ENCODE measurements at places on chromosomes 7 and 10.

GRCh38 chr10:101189461-101190401 is 39.5 kb downstream of the LBX1 start:
- DNase-seq = no peak

- DNase-seq = no peak
Observed at GRCh38 chr10:123746520-123746919, 80.4 kb downstream of the GPR26 start.

GRCh38 chr10:118682533-118682932 is 72.2 kb downstream of the CACUL1 start:
- DNase-seq = no peak

- DNase-seq = no peak
Observed at GRCh38 chr7:151243408-151244195, 4.9 kb downstream of the SMARCD3 start.

DNA sequence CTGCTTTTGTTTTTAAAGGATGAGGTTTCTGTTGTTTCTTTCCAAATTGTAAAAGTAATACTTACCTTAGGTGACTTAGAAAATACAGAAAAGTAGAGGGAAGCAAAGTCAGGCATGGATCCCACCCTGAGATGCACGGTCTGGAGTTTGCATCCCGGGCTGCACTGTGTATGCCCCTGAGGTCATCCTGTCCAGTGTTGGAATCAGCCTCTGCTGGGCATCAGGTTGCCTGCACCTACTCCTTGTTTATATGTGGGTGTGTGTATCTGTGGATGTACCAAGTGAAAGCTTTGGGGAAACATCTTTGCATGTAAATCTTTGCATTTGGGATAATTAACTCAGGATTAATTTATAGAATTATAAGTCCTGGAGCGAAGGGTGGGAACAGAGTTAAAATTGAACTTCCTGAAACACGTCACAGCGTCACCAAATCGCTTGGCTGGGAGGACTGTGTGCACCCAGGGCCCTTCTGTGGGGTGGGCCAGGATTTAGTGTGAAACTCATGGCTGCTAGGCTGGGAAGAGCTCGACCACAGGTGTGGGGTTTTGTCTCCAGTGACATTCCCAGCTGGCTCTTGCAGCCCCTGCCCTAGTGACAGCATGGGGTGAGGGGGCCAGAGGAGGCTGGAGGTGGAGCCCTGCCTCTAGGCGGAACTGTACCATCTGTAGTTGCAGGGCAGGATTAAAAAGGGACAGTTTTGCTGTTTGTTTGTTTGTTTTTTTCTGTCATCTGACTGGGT is 27.9 kb downstream of the GTF2IRD1 start:
- no peak for DNase-seq

GRCh38 chr7:134191876-134192275 is 64.7 kb downstream of the LRGUK start:
- no peak for DNase-seq

DNA sequence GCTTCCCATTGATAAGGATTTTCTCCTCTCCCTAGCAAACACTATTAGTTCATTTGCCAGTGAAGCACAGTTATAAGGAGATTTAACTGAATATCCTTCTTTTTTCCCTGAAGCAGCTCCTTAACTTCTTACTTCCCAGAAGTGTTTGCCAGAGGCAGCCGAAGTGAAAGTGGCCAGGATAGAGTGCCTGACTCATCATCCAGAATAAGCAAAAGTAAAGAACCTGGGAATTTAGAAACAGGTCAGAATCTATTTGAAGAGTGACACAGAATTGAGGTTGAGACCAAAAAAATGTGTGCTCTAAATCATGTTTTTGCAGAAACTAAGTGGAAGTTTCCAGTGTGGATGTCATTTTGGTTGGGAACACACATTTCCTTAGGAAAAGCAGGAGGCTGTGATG is 249.6 kb upstream of the VWC2 start:
- DNase-seq = no peak

Measured in stimulated activated CD4-positive, alpha-beta T cell treated with anti-CD3 and anti-CD28 coated beads, Interleukin-1b, Interleukin-23, amount 100 ng/mL, for 4 hours (primary cell).